ENCODE measurements at places on chromosomes 13 and 19.

DNA sequence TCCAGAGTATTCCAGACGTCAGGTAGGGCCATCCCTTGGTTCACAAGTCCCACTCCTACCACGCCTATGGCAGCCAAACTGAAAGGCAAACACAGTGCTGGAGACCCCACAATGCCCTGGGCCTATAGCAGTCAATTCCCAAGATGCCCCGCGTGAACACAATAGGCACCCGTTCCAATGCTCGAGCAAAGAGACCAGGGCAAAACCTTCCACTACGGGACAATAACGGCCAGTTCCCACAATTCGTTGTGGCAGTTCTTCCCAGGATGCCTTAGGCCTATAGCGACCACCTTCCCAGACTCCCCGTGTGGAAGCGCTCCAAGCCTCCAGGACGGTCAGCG is 538 bp downstream of the ZNF428 start:
- no peak for DNase-seq

DNA sequence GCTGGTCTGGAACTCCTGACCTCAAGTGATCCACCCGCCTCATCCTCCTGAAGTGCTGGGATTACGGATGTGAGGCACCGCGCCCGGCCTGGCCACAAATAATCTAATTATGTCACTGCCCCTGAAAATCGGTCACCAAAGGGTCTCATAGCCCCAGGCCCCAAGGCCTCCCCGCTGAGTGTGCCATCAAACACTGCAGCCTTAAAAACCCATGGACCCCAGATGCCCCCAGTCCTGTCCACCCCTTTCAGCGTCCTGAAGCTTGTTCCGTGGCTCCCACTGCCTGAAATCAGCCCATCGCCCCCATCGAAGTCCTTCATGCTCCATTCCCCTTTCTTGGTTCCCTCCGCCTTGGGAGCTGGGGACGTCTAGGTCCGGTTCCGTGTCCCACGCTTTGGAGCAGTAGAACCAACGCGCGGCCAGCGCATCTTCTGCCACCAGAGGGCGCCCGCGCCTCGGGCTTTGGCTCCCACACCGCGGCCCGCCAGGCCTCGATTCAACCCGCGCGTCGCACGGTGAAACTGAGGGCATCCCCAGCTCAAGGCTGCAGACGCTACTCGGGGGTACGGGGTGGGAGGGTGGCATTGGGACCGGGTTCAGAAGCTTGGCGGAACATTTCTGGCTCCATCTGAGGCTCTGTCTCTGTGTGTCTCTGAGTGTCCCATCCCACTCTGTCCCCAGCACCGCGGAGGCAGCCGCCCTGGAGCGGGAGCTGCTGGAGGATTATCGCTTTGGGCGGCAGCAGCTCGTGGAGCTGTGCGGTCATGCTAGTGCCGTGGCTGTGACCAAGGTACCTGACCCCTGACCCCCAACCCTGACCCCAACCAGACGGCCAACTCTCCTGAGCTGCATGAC is 3.5 kb downstream of the YJEFN3 start:
- DNase-seq = peak; percentile 68

DNA sequence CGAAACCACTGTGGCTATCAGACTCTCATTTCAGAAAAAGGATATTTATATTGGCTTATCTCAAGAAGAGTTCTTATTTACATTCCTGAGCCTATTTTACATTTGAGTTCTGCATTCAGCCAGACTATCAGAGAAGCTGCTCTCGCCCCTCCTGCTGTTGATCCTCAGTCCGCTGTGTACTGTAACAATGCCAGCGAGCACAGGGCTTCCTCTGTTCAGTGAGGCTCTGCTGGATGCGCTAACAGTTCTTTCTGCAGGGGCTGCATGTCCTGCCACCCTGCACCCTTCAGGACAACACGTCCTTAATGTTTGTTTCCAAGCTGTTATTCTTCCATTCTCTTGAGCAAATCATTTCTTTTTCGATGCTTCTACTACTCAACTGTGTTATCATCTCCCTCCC is 463.7 kb upstream of the SGCG start:
- DNase-seq = no peak

- no peak for DNase-seq
Observed at GRCh38 chr13:90142251-90142650, 1205.2 kb upstream of the MIR17HG start.

GRCh38 chr13:87172166-87172835 is 498.9 kb upstream of the SLITRK5 start:
- no peak for DNase-seq

GRCh38 chr13:76380446-76381065 is 505.6 kb downstream of the KCTD12 start:
- DNase-seq = no peak

DNA sequence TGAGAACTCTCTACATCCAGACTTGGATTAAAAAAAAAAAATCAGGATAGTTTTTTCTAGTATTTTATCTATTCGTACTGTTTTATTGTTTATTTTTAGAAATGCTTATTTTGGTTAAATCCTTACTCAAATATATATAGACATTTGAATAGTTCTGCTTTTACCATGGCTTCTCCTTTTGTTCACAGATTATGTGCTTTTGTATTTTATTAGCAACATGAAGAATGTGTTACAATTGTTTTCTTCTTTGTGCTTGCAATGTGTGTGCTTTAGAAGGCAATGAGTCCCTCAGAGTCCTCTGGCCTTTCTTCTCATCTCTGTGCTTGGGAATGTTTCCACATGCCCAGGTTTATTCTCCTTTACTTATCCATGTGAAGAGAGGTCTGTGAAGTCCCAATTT is 324.0 kb downstream of the KCNRG start:
- no peak for DNase-seq

DNA sequence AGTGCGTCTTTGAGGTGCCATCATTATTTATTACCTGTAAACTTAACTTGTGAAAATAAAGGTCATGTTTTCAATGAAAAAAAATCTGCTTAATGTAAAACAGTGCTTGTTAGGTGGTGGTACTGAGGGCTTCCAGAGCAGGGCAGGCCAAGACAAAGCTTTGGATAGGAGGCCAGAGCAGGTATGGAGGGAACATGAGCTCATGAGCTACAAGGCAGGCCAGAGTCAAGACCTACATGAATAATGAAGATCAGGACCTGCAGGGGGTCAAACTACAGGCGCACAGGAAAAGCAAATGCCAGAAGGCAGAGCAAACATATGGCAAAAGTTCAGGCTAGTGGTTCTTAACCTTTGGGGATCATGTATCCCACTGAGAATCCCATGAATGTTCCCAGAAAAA is 343.5 kb downstream of the GPC5 start:
- DNase-seq = no peak

DNA sequence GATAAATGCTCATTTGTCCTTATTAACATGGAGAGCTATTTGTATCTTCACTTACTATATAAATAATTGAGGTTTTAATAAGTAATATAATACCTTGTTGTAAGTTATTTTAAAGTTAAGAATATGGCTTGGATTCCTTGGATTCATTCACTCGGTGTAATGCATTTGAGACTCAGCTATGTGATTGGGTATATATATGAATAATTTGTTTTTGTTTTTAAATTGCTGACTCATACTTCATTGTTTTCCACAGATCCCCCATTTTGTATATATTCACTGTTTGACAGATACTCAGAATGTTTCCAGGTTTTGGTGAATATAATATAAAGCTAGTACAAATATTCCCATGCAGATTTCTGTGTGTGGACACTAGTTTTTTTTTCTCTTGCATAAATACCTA is 6.8 kb upstream of the CEACAM18 start:
- DNase-seq = no peak

DNA sequence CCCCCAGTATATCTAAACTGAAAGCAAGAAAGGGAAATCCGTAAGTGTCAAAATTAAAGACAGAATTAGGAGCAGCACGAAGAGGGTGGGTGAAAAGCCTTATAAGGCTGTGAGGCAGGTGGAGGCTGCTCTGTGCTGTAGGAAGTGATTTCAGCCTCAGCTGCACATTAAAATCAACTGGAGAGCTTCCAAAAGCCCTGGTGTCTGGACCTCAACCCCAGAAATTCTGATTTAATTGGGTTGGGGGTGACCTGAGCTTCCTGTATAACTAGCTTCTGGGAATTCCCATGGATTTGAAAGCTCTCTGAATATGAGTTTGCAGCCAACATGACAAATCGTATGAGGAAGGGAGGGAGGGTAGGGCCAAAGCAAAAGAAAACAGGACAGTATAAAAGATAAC is 242.4 kb upstream of the TMTC4 start:
- DNase-seq = no peak

DNA sequence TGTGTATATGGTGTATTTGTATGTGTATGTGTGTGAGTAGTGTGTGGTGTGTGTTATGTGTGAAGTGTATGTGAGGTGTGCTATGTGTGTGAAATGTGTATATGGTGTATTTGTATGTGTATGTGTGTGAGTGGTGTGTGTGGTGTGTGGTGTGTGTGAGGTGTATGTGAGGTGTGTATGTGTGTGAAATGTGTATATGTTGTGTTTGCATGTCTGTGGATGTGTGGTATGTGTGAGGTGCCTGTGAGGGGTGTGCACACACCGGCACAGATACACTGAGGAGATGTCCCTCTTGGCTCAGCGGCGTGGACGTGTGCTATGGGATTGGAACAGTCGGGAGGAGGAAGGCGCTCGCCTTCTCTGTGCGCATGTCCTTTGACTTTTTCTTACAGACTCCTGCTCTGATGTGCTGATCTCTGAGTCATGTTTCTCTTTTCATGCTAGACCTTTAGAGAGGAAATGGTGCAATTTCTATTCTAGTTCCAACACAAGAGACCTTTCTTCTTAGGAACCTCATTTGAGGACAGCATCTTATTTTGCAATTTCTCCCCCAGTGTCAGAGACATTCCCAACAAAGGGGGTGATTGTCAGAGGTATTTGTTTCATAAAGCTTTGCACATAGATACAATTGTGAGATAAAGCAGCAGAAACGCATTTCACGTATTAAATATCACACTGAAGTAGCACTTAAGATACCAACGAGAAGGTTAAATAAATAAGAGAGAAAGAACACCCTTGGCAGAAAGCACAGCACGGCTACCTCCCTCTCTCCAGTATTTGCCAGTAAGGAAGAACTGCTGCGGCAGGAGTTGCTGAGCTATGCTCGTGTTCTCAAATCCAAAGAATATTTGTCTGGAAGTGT is 11.3 kb upstream of the TNFRSF19 start:
- DNase-seq = peak; percentile 44

- DNase-seq = no peak
Observed at GRCh38 chr13:104847922-104848321, 1687.5 kb downstream of the EFNB2 start.

DNA sequence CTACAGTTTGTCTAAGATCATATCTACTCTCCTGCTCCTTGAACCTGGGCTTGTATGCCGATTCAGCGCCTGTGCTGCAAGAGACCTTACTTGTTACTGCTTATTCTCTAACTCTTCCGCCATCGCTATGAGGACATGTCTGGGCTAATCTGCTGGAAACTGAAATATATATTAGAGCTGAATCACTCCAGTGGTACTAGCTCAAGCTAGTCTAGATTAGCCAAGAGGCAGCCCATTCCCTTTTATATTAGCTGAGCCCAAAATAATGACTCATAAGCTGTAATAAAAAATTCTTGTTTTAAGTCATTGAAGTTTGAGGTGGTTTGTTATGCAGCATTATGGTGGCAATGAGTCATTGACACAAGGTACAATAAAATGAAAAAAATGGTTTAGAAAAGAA is 52.8 kb downstream of the SLC6A16 start:
- no peak for DNase-seq

DNA sequence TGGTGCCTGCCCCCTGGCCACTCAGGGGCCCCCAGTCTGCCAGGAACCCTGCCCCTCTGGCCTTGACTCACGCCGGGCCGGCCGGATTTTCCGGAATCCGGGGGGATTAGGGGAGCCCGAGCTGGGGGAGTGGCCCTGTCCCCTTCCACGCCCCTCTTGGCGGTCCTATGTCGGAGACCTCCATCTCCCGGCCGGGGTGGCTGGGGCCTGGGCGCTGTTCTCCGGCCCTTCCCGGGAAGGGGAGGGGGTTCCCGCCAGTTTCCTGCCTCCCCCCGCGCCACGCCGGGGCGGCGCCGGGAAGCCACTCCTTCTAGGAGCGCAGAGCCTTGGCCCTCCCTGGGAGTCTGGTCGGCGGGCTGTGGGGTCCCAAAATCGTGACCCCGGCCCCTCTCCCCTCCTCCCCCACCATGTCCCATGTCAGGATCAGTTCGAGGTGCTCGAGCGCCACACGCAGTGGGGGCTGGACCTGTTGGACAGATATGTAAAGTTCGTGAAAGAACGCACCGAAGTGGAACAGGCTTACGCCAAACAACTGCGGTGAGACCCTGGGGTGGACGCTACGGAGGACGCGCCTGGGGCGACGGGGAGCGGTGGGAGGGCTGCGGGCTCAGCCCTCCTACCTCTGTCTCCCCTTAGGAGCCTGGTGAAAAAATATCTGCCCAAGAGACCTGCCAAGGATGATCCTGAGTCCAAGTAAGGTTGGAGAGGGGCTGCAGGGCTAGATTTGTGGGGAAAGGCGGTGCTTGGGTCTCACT is 1.3 kb downstream of the TRIP10 start:
- DNase-seq = no peak

GRCh38 chr13:74758188-74758587 is 624.0 kb upstream of the KLF12 start:
- no peak for DNase-seq

DNA sequence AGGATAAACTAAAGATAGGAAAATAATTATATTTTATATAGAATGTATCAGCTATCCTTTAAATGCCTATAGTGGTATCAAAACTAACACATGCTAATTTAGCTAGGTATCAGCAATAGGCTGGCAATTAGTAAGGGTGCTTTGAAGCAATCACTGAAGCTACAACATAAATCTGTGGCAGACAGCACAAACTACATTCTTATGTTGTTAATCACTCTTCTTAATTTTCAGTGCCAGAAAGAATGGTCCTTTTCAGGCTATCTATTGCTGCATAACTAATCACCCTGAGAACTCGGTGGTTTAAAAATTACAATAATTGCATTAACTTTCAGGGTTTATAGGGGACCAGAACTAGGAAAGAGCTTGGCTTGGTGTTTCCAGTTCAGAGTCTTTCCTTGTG is 963.1 kb downstream of the EFNB2 start:
- no peak for DNase-seq

- DNase-seq = no peak
Observed at GRCh38 chr13:113014752-113015745, 46.0 kb downstream of the MCF2L start.

DNA sequence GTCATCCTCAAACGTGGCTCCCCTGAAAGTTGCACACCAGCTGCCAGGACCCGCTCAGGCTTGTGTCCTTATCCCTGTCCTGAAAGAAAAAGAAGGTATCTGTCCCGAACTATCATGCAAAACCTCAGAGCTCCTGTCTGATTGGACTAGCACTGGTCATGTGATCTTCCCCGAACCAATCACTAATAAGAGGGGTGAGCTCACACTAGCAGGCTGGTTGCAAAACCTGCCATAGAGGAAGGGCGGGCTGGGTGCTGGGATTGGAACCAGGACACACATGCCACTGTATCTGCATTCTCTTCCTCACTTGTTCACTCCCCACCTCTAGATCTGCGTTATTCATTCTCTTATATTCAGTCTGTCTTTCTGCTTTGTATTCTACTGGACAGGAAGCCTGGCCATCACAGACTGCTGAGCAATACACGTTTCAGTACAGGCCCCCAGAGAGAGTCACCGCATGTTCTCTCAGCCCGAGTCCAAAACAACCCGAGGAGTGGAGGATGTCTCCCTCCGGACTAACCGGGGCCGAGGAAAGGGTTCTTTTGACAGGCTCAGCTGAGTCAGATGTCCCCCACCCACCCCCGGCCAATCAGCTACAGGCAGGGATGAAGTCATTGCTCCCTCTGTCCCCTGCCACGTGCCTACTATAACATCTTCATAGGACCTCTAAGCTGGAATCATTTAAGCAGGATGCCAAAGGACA is 97.7 kb downstream of the SIPA1L3 start:
- DNase-seq = peak; percentile 89

GRCh38 chr19:36916991-36917390 is 859 bp downstream of the ZNF568 start:
- no peak for DNase-seq
